ENCODE measurements at places on chromosomes 13 and 19. TPM values are rescaled to one million over a fixed set of nuclear protein-coding genes. Genes with fewer than 3 reads are reported as not detected.

DNA sequence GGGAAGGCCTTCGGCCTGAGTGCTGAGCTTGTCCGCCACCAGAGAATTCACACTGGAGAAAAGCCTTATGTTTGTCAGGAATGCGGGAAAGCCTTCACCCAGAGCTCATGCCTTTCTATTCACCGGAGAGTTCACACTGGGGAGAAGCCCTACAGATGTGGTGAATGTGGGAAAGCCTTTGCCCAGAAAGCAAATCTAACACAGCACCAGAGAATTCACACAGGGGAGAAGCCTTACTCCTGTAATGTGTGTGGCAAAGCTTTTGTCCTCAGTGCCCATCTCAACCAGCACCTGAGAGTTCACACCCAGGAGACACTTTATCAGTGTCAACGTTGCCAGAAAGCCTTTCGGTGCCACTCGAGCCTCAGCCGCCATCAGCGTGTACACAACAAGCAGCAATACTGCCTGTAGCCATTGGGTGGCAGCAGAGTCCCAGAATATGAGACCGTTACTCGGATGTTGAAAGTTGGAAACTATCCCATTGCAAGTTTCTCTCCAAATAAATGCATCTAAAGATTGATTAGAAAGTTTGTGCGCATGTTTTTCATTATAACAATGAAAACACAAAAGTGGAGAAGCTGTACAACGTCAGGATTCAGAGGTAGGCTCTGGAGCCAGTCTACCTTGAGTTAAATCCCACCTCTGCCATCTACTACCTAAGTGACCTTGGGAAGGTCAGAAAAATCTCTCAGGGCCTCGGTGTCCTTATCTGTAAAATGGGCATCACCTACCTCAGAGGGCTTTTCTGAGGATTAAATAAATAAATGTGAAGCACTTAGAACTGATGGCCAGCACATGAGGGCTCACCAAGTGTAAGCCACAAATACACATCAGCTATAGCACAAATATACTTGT lies 21.1 kb downstream of the ZNF473 start:
- DNase-seq, result no peak

DNA sequence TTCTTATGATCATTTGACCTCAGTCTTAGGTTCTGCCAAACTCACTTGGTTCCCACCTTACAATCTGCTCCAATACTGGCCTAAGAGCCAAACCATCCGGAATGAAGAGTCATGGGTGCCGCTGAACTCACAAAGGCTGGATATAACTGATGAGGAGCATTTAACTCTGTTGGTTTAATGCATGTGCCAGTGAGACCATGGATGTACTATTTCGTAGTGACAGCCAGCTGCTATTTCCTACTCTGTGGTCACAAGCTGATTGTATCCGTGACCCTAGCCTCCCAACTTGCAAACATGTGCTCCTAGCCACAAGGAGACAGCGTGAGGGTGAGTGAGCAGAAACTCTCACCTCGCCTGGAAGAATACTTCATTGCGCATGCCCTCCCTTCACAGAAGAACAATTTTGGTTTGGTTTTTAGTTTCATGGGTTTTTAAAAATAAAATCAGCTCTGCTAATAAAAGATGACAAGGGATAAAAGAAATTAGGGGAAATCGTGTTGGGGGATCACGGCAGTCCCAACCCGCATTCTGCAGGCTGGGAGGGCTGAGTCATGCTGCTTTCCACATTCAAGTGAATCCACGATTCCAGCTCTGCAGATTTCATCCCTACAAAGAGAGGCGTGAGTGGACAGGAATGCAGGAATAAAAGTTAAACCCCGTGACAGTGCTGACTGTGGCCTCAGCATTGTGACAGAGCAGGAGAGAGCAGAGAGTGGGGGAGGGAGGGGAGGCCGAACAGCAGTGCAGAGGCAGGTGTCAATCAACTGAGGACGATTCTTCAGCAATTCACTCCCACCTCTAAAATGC lies 66.8 kb upstream of the RAP2A start:
- peak; percentile 40 for DNase-seq

DNA sequence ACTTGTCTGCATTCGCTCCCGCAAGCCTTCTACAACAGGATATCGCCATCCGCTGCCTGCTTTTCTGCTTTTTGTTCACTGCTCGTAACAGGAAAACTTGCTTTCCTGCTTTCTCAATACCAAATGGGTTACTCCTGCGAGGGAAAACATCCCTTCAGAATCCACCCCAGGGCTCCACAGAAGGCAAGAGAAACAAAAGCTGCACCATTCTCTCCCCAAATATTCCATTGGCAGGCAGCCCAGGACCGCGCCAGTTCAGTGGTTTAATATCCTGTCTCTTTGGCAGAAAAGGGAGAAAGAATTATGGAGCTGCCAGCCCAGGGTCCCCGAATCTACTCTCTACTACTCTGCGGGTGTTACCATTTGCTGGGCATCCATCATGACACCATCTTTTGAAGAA lies 84.7 kb upstream of the DOCK9 start:
- peak; percentile 88 for DNase-seq

DNA sequence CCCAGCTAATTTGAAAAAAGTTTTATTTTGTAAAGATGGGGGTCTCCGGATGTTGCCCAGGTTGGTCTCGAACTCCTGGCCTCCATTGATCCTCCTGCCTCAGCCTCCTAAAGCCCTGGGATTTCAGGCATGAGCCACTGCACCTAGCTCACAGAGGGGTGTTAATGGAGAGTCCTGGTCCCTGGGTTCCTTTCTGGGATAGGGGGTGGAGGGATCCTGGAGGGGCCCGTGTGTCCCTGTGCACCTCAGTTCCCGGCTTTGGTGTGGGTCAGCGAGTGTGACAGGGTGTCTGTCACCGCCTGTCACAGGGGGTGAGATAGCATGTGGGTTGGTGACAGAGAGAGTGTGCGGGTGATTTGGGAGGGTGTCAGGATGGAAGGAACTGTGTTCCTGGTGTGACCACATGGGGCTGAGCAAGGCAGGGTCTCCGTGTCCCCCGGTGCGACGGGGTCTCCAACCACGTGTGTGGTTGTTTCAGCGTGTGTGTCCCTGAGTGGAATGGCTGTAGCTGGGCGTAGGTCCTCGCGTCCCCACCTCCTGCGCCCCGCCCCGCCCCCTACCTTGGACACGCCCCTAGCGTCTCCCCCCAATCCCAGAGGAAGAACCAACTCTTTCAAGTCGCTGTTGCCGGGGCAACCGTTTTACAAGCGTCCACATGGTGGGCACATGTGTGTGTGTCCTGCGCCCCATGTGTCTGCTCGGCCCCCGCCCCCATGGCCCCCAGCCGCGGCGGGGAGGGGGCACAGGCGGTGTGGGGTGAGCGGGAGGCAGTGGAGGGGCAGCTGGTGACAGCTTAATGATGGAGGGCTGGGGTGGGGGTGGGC lies 2.9 kb upstream of the NRTN start:
- no peak for DNase-seq

Gene ZNF541
- total RNA-seq, result 0.33 TPM

Gene GNG7
- total RNA-seq, result 1.0 TPM

All from dermis blood vessel endothelial cell (primary cell).